ENCODE measurements at places on chromosomes 3 and 15. TPM values are rescaled to one million over a fixed set of nuclear protein-coding genes. Genes with fewer than 3 reads are reported as not detected.

DNA sequence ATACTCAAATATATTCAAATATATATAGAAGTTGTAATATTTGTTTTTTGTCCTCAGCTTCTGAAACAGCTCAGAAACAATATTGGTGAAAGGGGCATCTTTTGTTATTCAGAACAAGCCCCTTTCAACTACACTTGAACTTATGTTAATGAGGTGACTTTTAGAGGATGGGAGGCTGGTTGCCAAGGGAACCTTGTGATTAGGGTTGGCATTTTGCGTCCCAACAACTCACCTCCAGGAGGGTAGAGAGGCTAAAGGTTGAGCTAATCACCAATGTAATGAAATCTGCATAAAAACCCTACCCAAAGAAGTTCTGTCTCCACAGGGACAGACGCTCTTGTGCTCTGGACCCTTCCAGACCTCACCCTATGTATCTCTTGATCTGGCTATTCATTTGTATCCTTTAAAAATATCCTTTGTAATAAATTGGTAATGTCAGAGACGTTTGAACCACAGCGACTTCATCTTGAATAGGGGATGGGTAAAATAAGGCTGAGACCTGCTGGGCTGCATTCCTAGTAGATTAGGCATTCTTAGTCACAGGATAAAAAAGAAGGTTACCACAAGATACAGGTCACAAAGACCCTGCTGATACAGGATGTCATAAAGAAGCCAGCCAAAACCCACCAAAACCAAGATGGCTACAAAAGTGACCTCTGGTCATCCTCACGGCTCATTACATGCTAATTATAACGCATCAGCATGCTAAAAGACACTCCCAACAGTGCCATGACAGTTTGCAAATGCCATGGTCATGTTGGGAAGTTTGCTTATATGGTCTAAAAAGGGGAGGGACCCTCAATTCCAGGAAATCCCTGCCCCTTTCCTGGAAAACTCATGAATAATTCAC is 111.1 kb downstream of the FMN1 start:
- peak; percentile 69 for DNase-seq

- peak; percentile 74 for DNase-seq
These were observed 65.4 kb downstream of the SSR3 start for GRCh38 chr3:156489462-156489911.

Gene TICRR
- total RNA-seq: 9.0 TPM

- peak; percentile 28 for DNase-seq
These were observed 17.1 kb downstream of the LDHAL6B start for GRCh38 chr15:59223736-59224135.

- DNase-seq: no peak
These were observed 30.8 kb upstream of the CPB1 start for GRCh38 chr3:148796799-148797198.

- no peak for DNase-seq
These were observed 3.2 kb downstream of the DUOX1 start for GRCh38 chr15:45132844-45133560.

Gene PHLDB2
- 122 TPM for total RNA-seq

DNA sequence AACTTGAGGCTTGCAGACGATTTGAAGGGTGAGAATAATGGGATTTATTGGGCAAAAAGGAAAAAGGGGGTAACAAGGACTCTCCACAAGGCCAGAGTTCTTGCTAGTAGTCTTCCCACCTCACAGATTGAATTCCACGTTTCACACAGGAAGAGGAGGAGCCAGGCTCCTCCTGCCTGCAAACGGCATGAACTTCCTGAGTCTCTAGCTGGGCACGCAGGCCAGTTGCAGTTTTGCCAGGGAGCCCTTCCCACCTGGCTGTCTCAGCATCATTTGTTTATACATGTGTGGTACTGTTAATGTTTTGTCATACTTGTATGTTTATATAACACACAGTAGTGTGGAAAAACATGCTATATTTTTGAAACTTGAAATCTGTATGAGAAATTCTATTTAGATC is 155.0 kb downstream of the NLGN1 start:
- no peak for DNase-seq

Gene CAND2
- total RNA-seq: under 0.01 TPM

DNA sequence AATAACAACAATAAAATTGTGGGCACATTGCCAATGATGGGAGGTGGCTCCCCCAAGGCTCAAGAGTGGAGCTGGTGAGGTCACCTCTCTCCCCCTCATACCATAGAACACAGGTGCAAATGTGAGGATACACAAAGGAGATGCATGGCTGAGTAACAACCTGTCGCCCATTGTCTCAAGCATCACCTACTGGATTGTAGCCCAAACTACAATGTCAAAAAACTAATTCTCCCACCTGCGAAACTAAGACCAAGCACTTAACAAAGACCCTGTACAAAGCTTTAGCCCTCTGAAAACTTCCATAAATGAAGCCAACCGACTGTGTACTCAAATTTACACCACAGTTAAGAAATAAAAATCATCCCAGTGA is 50.4 kb upstream of the IGSF11 start:
- no peak for DNase-seq

GRCh38 chr3:69691860-69692259 is 47.4 kb upstream of the MITF start:
- DNase-seq: peak; percentile 17

GRCh38 chr3:58052373-58053273 is 44.4 kb downstream of the FLNB start:
- DNase-seq: peak; percentile 99

Gene FAM219B
- total RNA-seq: 38.9 TPM

All from RPMI7951 (cell line).